ENCODE measurements at places on chromosomes 11 and 22.
A peak's percentile ranks its signal among the peaks of the same experiment; 100 is the strongest.

GRCh38 chr11:6799402-6799801 is at the start of gene OR6A2:
TSS of gene OR6A2 (minus strand) at chr11:6799689. CDS start at chr11:6795708, 3,981 bp downstream.
- no peak for DNase-seq

- DNase-seq, result no peak
These were observed 6.5 kb downstream of the PTDSS2 start for GRCh38 chr11:456533-456932.

DNA sequence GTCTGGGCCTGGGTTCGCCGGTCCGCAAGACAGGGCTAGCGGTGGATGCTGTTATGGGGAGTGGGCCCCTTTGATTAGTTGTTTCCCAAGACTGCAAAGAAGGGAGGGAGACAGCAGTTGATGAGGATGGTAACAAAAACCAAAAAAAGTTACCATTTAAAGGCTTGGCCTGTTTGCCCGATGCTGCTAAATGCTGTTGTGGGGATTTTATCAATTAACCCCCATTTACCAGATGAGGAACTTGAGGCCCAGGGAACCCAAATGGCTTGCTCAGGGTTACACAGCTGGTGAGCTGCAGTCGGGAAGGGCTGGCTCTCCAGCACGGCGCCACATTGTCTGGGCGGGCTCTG is 3.4 kb downstream of the TRPT1 start:
- DNase-seq, result no peak

GRCh38 chr11:13929395-13929891 is 33.1 kb upstream of the SPON1 start:
- no peak for DNase-seq

GRCh38 chr22:32119568-32120235 is 39.4 kb downstream of the C22orf42 start:
- DNase-seq, result no peak

- no peak for DNase-seq
These were observed 779 bp downstream of the SELENOH start for GRCh38 chr11:57742087-57742452.

- no peak for DNase-seq
These were observed 32.5 kb downstream of the CYB5R2 start for GRCh38 chr11:7640816-7641215.

DNA sequence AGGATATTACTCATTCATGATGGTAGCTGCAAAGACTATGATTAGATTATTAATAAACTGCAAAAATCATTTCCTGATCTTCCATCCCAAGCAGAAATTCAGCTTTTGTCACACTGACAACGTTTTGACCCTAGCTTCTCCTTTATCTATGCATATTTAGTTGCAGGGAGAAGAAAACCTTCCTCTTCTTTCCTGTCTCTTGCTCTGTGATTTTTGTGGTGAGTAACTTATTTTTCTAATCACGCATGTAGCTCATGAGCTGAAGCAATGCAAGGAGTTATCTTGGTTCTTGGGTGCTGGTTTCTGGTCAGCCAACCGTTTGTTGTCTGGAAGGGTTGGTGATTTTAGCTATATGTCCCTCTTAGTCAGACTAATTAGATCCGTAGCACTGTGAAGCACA is 56.4 kb downstream of the FDX1 start:
- DNase-seq, result no peak

DNA sequence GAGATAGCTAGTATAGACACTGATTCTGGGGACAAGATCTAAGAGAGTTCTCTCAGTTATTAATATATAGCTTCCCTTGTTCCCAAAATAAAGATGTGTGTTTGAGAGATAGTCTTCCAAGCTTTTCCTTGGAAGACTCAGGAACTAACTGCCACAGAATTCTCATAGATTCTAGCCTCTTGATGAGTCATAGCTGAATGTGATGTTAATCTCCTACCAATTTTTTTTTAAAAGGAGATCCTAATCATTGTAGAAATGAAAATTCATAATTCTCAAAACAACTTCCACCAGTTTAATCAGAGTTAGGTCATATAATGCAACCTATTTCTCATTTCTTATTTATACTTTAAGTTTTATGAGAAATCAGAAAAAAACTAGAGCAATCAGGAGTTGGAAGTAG is 148.8 kb downstream of the JRKL start:
- DNase-seq, result no peak

DNA sequence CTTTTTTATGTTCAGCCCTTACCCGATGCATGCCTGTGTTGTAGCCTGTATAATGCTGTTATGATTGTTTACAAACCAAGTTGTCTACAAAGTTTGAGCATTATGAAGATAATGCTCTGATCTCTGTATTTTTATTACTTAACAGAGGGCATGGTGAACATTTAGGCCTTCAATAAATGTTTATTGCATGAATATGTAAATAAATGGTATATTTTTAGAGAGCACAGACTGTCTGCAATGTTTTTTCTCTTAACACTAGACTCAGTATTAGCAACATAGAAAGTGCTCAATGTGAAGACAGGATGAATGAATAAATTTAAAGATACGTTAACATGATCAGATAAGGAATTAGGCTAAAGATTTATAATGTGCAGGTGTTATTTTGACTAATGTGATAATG is 130.9 kb downstream of the UVRAG start:
- no peak for DNase-seq

DNA sequence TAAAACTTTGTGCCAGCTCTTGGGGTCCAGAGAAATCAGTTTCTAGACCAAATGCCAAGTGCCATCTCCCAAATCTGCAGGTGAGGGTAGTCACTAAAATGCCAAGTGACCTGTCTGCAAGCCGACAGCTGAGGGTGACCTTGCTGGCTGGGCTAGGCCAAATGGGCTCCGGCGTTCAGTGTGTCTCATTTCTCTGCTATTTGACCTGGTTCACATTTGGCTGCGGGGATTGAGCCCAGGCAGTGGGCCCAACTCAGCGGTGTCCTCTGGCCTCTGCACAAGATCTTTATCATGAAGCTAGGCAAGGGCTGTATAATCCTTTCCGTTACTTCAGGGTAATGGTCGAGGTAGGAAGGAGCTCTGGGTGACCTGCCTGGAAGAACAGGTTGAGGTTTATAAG is 87.5 kb downstream of the SNX19 start:
- no peak for DNase-seq

- no peak for DNase-seq
These were observed 3.5 kb upstream of the ZP1 start for GRCh38 chr11:60863550-60864521.

GRCh38 chr11:126111458-126112116 is 48.9 kb upstream of the CDON start:
- no peak for DNase-seq

- DNase-seq, result peak; percentile 8
These were observed at the start of gene FOLH1 for GRCh38 chr11:49208006-49208721. TSS of gene FOLH1 (minus strand) at chr11:49208602. CDS start at chr11:49208409, 193 bp downstream.

DNA sequence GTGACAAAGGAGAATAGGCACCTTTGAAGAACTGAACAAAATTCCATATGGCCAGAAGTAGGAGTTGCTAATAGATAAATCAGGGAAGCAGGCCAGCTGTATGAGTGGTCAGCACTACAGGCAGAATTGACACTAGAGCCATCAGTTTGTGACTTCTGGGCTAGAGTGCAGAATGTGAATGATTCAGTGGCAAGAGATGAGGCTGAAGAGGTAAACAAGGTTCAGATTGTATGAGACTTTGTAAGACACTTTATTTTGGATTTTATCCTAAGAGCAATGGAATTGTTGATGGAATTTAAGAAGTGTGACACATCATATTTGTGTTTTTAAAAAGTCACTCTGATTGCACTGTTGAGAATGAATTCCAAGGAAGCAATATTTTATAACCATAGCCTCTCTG is 12.9 kb downstream of the BIRC3 start:
- DNase-seq, result no peak
